GF-D8 (cell line): ENCODE measurements at places on chromosomes 5 and 9.

DNA sequence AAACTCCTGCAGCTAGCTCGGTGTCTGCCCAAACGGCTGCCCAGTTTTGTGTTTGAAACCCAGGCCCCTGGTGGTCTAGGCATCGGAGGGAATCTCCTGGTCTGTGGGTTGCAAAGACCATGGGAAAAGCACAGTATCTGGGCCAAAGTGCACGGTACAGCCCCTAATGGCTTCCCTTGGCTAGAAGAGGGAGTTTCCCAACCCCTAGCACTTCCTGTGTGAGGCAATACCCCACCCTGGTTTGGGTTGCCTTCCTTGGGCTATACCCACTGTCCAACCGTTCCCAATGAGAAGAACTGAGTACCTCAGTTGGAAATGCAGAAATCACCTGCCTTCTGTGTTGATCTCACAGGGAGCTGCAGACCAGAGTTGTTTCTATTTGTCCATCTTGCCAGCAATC lies 41.8 kb downstream of the CAVIN4 start:
- no peak for DNase-seq

- DNase-seq, result no peak
These were observed 40.1 kb downstream of the SLC38A9 start for GRCh38 chr5:55671975-55672374.

GRCh38 chr9:136815422-136815782 lies 7.7 kb downstream of the RABL6 start:
- DNase-seq, result no peak

- no peak for DNase-seq
These were observed 711.7 kb upstream of the EDIL3 start for GRCh38 chr5:85096421-85096820.

- DNase-seq, result no peak
These were observed 169.3 kb downstream of the PAX5 start for GRCh38 chr9:36864491-36865410.

GRCh38 chr9:101014566-101014965 lies 14.0 kb upstream of the PLPPR1 start:
- DNase-seq, result peak; percentile 21

DNA sequence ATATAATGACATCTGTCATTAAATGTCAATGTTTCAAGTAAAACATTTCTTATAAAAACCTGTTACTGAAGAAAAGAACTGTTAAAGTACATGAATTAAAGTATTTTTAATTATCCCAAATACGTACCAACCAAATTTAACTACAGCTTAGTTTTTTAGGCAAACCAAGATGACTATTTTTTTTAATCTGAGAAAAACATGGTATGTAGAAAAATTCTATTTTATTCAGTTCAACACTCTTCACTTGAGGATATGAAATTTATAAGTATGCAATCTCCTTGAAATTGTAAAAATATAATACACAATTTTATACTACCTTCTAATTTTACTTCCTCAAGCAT lies 75.3 kb upstream of the IFNE start:
- no peak for DNase-seq

GRCh38 chr5:7705736-7706135 lies 145.2 kb downstream of the CFAP90 start:
- DNase-seq, result no peak

- no peak for DNase-seq
These were observed 130.5 kb downstream of the ADGRV1 start for GRCh38 chr5:90689064-90689463.

DNA sequence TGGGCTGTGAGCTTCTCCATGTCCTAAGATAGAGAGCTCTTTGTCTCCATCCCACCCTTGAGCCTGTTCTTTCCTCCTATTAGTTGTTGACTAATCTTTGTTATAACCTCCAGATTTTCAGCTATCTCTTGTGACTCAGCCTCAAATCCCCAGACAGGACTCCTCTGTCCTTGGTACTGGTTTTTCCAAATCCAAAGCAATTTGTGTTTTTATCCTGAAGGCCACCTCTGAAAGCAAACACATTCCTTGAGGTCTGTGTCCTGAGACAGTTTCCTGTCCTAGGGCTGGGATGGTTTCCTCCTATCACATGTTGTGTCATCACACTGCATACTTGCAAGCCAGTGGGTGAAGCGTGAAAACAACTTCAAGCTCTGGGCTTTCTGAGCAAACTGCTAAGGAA lies 8.5 kb downstream of the TNC start:
- no peak for DNase-seq

DNA sequence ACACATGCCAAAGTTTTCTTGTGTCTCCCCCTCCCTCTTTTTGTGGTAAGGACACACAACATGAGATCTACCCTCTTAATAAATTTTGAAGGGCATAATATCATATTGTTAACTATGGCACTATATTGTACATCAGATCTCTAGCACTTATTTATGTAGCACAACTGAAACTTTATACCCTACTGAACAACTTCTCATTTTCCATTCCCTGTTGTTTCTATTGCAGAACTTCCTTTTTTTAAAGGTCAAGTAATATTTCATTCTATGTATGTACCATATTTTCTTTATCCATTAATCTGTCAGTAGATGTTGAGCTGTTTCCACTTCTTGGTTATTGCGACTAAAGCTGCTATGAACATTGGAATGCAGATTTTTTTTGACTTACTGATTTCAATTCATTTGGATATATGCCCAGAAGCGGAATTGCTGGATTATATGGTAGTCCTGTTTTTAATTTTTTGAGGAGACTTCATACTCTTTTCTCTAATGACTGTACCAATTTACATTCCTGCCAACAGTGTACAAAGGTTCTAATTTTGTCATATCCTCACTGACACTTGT lies 305.3 kb downstream of the PRR16 start:
- no peak for DNase-seq

DNA sequence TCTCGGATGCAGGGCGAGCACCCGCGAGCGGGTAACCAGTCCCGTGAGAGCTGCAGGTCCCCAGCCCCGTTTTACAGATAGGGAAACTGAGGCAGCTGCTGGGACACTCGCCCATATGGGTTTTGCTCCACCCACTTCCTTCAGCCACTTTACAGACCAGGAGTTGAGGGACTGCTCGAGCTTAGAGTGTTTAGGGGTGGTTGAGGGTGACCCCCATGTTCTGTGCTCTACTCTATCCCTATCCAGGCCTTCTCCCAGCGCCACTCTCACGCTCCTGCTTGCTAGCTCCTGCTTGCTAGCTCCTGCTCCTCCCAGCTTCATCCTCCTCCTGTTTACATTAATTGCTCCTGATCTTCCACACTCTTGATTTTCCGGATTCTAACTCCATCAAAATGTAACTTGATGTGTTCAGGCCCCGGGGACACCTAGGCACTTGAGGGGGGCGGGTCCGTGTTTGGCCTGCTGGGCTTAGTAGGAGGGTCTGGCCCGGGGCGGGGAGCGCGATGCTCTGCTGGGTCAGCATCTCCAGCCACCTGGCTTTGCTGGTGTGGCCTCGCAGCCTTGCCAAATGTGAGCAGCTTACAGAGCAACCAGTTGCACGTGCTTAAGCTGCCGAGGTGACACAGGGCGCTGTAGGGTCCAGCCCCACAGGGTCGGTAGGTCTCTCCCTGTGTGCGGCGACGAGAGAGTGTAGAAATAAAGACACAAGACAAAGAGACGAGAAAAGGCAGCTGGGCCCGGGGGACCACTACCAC lies 1.5 kb upstream of the PTGES2 start:
- no peak for DNase-seq

GRCh38 chr5:111675201-111675934 lies 81.6 kb downstream of the NREP start:
- DNase-seq, result no peak
